ENCODE measurements at places on chromosomes 7 and 10. TPM values are rescaled to one million over a fixed set of nuclear protein-coding genes. Genes with fewer than 3 reads are reported as not detected.

DNA sequence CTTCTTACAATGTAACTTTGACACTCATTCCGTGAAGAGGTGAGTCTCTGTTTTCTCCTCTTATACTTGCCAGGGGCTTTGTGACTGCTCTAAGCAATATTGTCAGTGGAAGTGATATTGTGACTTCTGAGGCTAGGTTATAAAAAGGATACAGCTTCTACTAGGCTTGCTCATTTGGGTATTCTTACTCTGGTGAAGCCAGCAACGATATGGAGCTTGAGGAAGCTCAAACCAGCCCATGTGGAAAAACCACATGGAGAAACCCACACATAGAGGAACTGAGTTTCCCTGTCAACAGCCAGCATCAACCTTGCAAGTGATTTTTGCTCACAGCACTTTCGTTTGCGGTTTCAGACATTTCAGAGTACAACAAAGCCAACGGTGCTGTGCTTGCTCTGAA lies 149.6 kb upstream of the SEMA3E start:
- no peak overlapping the region for H3K4me3 ChIP-seq
- DNase-seq, result no peak

DNA sequence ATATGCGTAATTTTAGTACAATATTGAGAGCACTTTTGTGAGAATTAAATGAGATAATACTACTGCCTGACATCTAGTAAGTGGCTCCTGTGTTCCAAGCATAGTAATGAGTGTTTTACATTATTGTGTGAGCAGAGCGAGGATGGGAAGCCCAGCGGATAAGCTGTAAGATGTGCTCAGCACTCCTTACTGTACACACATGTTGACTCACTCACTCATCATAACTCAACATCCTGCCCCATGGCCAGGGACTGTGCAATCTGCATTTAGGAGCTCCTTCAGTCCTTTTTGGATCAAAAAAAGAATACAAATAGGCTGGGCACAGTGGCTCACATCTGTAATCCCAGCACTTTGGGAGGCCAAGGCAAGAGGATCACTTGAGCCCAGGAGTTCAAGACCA lies 72.9 kb upstream of the NEBL start:
- no peak overlapping the region for H3K27ac ChIP-seq
- no peak for DNase-seq
- no peaks in the 10 kb centered on the region for H3K36me3 ChIP-seq
- H3K4me1 ChIP-seq, result no peaks in the 10 kb centered on the region
- H3K27me3 ChIP-seq, result no peaks in the 10 kb centered on the region
- no peak overlapping the region for H3K4me3 ChIP-seq

GRCh38 chr7:55546814-55547213 lies 25.5 kb downstream of the VOPP1 start:
- no peak overlapping the region for H3K4me3 ChIP-seq
- H3K4me1 ChIP-seq, result peaks cover 46% of the 10 kb centered on the region
- no peaks in the 10 kb centered on the region for H3K36me3 ChIP-seq
- DNase-seq, result no peak
- H3K27me3 ChIP-seq, result no peaks in the 10 kb centered on the region
- no peak overlapping the region for H3K27ac ChIP-seq

GRCh38 chr7:104966022-104966421 lies 48.0 kb upstream of the KMT2E start:
- no peaks in the 10 kb centered on the region for H3K4me1 ChIP-seq
- no peak overlapping the region for H3K4me3 ChIP-seq
- H3K27me3 ChIP-seq, result no peaks in the 10 kb centered on the region

GRCh38 chr10:79939969-79940368 lies 8.9 kb downstream of the SFTPD start:
- H3K4me1 ChIP-seq, result no peaks in the 10 kb centered on the region
- DNase-seq, result no peak
- H3K27me3 ChIP-seq, result no peaks in the 10 kb centered on the region
- no peak overlapping the region for H3K27ac ChIP-seq
- no peak overlapping the region for H3K4me3 ChIP-seq
- H3K36me3 ChIP-seq, result no peaks in the 10 kb centered on the region

DNA sequence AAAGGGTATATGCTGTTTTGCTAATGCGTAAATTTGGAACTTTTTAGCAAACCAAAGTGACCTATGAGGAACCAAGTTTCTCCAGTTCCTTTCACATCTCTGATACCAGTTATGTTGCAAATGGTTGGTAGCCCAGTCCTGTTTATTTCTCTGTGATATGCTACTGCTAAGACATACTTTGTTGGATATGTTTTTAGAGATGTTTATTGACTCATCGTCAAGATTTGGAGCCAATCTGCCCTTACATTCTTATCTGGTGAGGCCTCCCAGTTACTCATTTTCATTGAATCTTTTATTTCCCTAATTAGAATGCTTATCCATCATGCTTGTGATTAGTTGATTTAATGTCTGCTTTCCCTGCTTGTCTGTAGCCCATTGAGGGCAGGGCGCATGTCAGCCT lies 58.9 kb downstream of the LRGUK start:
- H3K36me3 ChIP-seq, result no peaks in the 10 kb centered on the region
- peaks cover 20% of the 10 kb centered on the region for H3K4me1 ChIP-seq
- DNase-seq, result no peak
- no peak overlapping the region for H3K4me3 ChIP-seq

DNA sequence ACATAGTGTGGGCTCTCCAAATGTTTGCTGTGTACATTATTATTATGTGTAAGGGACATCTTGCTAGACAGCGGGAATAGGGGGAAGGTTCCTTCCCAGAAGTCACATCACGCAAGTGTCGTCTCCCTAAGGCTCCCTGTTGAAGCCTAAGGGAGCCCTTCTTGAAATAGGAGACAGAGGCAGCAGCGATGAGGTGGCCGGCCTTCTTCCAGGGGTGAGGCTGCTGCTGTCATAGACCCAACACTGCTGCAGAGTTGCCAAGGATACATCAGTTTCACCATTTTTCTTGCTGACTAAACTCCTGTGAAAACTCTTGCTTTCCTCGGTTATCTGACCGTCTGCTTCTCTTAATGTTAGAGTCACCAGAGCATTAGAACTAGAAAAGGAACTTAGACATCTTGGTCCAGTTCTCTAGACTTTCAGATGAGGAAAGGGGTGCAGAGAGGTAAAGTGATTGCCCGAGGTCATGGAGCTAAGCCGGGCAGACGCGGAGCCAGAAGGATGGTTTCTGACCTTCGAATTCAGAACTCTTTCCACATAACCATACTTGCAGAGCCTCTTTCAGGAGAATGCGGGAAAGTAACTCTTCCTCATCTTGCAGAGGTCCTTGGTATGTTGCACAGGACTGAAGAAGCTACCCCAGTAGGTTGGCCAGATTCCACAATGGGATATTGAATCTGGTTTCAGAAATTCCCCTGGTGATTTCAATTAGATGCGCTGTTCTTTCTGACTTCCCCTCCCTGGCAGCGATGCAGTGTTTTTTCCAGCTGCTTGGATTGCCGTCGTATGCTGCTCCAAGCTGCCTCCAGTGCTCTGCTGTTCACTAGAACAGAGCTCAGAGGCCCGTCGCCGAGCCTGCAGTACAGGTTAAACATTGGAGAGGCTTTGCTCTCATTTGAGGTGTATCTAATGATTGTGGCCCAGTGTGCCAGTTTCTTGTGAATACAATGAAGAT lies 217.1 kb downstream of the CAMK1D start:
- H3K36me3 ChIP-seq, result no peaks in the 10 kb centered on the region
- H3K27me3 ChIP-seq, result no peaks in the 10 kb centered on the region
- no peak overlapping the region for H3K27ac ChIP-seq
- 0 out of 2 replicates have a peak, but pooled peaks cover under 1% of the 10 kb centered on the region for H3K4me1 ChIP-seq
- no peak for DNase-seq

DNA sequence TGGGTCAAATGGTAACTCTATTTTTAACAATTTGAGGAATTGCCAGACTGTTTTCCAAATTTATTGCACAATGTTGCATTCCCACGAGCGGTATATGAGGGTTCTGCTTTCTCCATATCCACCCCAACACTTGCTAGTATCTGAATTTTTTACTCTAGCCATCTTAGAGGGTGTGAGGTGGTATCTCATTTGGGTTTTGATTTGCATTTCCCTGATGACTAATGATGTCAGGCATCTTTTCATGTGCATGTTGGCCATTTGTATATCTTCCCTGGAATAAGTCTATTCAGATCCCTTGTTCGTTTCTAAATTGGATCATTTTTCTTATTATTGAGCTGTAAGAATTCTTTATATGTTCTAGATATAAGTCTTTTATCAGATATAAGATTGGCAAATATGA lies 97.7 kb downstream of the TPK1 start:
- no peak for DNase-seq
- no peaks in the 10 kb centered on the region for H3K4me1 ChIP-seq
- no peak overlapping the region for H3K4me3 ChIP-seq
- no peaks in the 10 kb centered on the region for H3K27me3 ChIP-seq
- no peaks in the 10 kb centered on the region for H3K36me3 ChIP-seq

Gene OR2A12
- not detected for total RNA-seq

Gene TPK1
- total RNA-seq, result 1.5 TPM

Gene ABI1
- total RNA-seq, result 27.0 TPM

GRCh38 chr10:92405419-92405924 lies 114.5 kb downstream of the MARCHF5 start:
- DNase-seq, result peak; percentile 20
- no peaks in the 10 kb centered on the region for H3K27me3 ChIP-seq
- no peak overlapping the region for H3K27ac ChIP-seq
- H3K4me1 ChIP-seq, result peaks cover 9% of the 10 kb centered on the region
- H3K4me3 ChIP-seq, result no peak overlapping the region

Gene ANKRD1
- not detected for total RNA-seq

DNA sequence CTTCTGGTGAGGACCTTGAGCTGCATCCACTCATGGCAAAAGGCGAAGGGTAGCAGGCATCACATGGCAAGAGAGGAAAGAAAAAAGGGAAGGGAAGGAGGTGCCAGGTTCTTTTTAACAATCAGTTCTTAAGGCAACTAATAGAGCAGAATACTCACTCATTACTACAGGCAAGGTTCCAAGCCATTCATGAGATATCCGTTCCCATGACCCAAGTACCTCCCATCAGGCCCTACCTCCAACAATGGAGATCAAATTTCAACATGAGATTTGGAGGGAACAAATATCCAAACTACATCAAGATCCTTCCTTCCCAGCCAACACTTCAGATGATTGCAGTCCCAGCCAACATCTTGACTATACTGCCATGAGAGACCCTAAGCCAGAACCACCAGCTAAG lies 38.9 kb upstream of the YAE1 start:
- H3K27me3 ChIP-seq, result no peaks in the 10 kb centered on the region
- H3K27ac ChIP-seq, result no peak overlapping the region
- no peak for DNase-seq
- no peak overlapping the region for H3K4me3 ChIP-seq
- H3K36me3 ChIP-seq, result no peaks in the 10 kb centered on the region
- H3K4me1 ChIP-seq, result no peaks in the 10 kb centered on the region

DNA sequence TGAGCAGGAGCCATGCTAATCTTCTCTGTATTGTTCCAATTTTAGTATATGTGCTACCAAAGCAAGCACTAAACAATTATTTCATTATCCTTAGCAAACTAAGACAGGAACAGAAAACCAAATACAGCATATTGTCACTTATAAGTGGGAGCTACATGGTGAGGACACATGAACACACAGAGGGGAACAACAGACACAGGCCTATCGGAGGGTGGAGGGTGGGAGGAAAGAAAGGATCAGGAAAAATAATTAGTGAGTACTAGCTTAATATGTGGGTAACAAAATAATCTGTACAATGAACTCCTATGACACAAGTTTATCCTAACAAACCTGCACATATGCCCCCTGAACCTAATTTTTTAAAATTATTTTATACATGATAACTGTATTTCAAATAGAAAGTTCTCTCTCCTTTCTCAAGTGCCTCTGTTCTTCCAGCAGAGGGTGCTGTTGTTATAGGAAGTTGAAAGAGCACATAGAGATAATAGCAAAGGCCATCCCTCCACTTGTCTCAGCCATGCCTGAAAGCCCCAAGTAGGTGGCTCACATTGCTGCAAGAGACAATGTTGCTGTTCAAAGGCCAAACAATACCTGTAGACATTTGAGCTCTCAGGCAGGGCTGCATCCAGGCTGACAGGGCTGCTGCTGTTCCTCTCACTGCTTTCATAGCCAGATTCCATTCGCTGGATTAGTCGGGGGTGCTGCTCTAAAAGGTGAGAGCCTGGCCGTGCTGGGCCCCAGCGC lies 33.4 kb upstream of the PPP3CB start:
- H3K36me3 ChIP-seq, result no peaks in the 10 kb centered on the region
- no peaks in the 10 kb centered on the region for H3K27me3 ChIP-seq
- no peaks in the 10 kb centered on the region for H3K4me1 ChIP-seq
- H3K27ac ChIP-seq, result peak overlapping the region; percentile 4
- peak; percentile 95 for DNase-seq

GRCh38 chr10:133394064-133394663 lies at the start of gene MTG1:
Gene MTG1 (plus strand): TSS chr10:133394157. CDS start chr10:133394221, 64 bp downstream.
- peak within 1 kb of the TSS; percentile 100 for H3K4me3 ChIP-seq
- DNase-seq, result peak; percentile 97
- H3K27me3 ChIP-seq, result no peaks in the 10 kb centered on the region

DNA sequence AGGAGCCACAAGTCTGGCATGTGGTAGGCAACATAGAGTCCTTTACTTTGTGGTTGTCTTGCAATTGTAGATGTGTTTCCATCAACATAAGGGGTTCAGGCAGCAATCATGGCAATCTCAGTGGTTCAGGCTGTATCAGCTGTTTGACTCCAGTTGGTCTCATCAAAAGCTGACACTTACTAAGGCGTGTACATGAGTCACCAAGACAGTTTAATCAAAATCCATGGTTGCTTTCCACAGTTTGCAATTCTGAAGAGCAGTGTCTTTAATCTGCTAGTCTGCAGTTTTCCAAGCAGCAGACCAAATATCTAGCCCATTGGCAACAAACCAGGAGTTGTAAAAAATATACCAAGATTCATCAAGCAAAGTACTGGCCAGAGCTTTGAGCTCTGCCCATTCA lies 210.2 kb downstream of the MDFIC start:
- no peak overlapping the region for H3K4me3 ChIP-seq
- no peak for DNase-seq
- H3K27me3 ChIP-seq, result no peaks in the 10 kb centered on the region
- no peak overlapping the region for H3K27ac ChIP-seq

Gene AKAP9
- 33.5 TPM for total RNA-seq

Gene HTR7
- 41.0 TPM for total RNA-seq

- H3K27ac ChIP-seq, result no peak overlapping the region
- no peaks in the 10 kb centered on the region for H3K27me3 ChIP-seq
- H3K4me3 ChIP-seq, result no peak overlapping the region
- H3K4me1 ChIP-seq, result peaks cover 9% of the 10 kb centered on the region
Measured at GRCh38 chr10:99998889-99999288, 10.9 kb downstream of the DNMBP start.

DNA sequence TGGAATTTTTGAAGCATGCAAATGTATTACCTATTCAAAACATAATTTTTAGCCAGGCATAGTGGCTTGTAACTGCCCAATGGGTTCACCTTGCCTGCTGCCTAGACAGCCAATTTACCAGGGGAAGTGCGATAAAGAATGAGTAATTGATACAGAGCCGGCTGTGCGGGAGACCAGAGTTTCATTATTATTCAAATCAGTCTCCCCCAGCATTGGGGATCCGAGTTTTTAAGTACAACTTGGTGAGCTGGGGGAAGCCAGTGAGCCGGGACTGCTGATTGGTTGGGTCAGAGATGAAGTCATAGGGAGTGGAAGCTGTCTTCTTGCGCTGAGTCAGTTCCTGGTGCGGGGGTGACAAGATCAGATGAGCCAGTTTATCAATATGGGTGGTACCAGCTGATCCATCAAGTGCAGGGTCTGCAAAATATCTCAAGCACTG lies 29.1 kb upstream of the NRBF2 start:
- H3K4me3 ChIP-seq, result no peak overlapping the region
- H3K4me1 ChIP-seq, result peaks cover 11% of the 10 kb centered on the region

- no peaks in the 10 kb centered on the region for H3K27me3 ChIP-seq
- no peaks in the 10 kb centered on the region for H3K36me3 ChIP-seq
- no peaks in the 10 kb centered on the region for H3K4me1 ChIP-seq
- H3K27ac ChIP-seq, result no peak overlapping the region
- no peak overlapping the region for H3K4me3 ChIP-seq
- DNase-seq, result no peak
Measured at GRCh38 chr10:127945341-127945758, 38.4 kb downstream of the PTPRE start.

All from GM23338 (cell line).